ENCODE measurements at places on chromosomes 1 and 21. TPM values are rescaled to one million over a fixed set of nuclear protein-coding genes. Genes with fewer than 3 reads are reported as not detected.
A peak's percentile ranks its signal among the peaks of the same experiment; 100 is the strongest.

- no peak for DNase-seq
These were observed 284.9 kb upstream of the RUNX1 start for GRCh38 chr21:35333831-35334618.

DNA sequence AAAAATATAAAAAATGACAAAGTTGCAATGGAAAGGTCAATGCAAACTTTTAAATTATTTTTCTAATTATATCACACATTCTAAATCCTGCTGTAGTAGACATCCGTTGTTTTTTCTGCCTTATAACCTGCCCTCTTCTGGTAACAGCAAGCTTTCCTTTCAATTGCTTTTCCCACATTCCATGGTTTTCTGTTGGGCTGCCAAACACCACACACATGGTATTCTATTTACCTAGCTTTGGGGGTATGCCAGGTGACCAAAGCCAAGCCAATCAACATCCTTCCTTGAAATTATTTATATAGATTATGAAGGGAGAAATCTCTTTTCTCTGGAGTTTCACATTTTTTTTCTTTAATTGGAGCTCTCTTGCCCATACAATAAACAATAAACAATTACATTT lies 3.4 kb upstream of the LAMC1 start:
- DNase-seq, result no peak

DNA sequence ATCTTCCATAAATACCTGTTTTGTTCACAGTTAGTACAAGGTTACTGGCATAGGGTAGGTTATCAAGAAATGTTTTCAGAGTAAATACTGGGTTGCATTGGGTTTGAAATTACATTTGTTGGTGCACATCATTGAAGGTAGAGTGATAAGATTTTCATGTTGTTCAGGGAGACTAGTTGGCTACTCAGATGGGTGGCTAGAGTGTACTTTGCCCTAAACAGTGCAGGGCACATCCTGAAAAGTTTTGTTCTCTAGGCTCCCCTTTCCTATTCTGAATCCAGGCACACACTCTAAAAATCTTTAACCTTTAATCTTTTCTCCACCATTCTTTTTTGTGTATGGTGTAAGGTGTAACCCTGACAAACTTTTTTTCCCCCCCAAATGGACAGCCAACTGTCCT lies 18.0 kb downstream of the POU2F1 start:
- DNase-seq, result no peak

DNA sequence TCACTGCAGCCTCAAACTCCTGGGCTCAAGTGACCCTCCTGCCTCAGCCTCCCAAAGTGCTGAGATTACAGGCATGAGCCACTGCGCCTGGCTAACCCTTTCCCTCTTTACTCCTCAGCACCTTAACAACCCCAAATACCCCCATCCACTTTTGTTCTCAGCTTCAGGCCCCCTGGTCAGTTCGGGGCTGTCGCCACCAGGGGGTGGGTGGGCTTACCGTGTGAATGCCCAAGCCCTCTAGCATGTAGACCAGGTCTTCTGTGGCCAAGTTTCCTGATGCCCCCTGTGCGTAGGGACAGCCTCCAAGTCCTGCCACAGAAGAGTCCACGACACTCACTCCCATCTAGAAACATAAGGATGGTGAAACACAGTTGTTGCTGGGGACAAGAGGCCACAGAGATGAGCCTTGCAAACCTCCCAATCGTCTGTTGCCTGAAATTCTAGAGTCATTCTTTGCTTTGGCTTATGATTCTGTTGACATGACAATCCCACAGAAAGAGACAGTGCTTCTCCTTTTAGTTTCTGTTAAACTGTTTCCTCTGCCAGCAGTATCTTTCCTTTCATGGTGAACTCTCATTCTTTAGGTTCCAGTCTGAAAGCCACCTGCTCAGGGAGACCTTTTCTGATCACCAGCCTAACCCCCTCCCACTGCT lies 3.8 kb upstream of the GALE start:
- DNase-seq, result no peak

- DNase-seq, result no peak
These were observed 142.4 kb downstream of the MACF1 start for GRCh38 chr1:39346872-39347271.

GRCh38 chr1:27525296-27526272 lies 35.6 kb upstream of the WASF2 start:
- peak; percentile 38 for DNase-seq

- DNase-seq, result no peak
These were observed 45.3 kb downstream of the KANK4 start for GRCh38 chr1:62273953-62274352.

GRCh38 chr1:16300436-16300835 lies 51.8 kb downstream of the FBXO42 start:
- DNase-seq, result no peak

DNA sequence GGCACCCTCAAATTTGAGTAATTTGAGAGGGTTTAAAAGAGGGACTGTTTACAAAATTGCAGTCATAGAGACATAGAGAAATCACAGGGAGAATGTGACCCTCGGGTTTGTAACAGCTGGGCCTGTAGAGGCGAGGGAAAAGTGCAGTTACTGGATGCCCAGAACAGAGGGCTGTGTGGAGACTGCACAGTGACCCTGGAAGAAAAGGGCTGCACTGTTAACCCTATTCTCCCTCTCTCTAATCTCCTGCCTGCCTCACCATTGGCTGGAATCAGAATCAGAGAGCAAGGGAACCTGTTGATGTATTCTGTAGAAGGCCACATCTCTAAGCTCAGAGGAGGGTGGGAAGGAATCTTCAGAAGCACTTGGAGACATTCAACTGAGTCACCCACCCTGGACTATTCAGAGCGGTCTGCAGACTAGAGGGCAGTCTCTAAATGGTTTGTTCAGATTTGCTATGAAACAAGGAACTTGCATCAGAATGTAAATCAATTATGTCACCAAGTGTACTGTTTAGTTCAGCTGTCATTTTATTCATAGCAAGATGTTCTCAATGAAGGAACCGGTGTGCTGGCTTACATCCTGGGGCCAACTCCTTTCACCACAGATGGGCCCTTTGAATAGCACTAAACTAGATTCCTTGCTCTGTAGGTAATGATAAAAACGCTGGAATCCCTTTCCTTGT lies 132.2 kb upstream of the HOOK1 start:
- no peak for DNase-seq

DNA sequence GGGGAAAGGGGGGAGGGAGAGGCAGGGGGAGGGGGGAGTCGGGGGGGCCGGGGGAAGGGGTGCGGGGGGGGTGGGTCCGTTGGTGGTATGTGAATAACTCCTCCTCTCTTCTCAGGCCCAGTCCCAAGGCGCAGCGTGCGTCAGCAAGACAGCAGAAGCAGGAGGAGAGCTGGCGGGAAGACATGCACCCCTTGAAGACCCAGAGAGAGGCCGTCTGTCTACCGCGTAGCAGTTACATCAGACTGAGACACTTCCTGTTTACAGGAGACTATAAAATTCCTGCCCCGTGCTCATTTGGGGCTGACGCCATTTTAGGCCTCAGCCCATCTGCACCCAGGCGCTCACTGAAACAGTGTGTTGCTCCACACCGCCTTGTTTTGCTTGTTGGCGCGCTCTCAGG lies 55.3 kb downstream of the SETD4 start:
- DNase-seq, result no peak

- DNase-seq, result no peak
These were observed 119.6 kb downstream of the LRRC53 start for GRCh38 chr1:74392840-74393239.

DNA sequence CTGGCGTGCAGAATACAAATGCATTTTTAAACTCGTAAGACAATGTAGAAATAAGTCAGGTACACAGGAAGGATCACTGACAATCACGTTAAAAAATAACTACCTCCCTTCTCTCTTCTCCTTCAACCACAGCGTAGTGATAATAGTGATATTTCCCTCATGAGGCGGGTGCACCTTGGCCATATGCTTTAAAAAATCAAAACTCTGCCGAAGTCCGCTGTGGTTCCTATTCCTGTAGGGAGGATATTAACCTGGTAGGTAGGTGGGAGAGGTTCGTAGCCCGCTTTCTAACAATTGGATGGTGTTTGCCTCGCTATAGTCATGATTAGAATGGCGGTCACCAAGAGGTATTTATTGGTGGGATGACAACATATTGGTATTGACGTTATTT lies 732 bp downstream of the GREM2 start:
- no peak for DNase-seq

DNA sequence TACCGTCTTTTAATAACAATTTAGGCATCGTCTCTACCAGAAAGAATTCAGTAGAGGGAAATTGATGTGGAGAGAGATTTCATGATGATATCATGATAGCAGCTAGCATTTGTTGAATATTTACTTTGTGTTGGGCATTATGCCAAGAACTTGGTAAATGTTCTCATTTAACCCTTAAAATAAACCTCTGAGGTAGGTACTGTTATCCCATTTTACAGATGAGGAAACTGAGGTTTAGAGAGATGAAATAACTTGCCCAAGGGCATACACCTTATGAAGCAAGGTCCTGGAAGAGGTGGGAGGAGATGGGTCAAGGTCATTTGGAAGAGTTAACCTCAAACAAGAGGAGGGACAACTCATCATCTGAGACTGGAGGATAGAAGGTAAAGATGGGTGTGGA lies 34.8 kb downstream of the TSNAX start:
- DNase-seq, result no peak

DNA sequence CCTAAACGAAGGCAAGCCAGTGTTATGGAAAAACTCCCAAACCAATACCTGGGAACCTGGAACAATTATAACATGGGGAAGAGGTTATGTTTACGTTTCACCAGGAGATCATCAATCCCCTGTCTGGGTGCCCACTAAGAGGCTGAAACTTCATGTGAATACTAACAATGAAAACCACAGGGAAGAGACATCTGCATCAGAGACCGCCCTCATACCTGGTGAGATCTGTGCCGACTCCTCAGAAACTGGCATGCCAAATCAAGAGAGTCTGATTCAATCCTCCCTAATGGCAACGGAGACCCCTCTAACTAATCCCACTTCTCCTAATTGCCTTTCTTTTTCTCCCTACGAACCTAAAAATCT lies 163.2 kb downstream of the IER5 start:
- no peak for DNase-seq

- DNase-seq, result no peak
These were observed 215.7 kb upstream of the FGGY start for GRCh38 chr1:59081181-59081580.

DNA sequence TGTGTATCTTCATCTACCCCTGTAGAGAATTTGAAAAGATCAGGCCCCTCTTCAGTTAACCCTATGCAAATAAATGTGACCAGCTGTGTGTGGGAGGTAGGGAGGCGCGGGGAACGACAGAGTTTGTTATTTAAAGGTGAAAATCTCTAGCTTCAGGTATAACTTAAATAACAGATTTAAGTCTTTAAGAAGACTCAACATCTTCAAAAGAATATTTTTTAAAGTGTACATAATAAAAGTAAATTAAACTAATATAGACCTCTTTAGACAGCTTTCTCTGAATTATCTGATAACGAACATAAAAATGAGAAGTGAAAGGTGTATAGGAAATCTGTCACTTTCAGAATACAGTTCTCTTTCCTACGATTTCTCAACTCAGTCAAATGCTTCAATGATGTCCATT lies 16.0 kb downstream of the ANGPTL3 start:
- no peak for DNase-seq

DNA sequence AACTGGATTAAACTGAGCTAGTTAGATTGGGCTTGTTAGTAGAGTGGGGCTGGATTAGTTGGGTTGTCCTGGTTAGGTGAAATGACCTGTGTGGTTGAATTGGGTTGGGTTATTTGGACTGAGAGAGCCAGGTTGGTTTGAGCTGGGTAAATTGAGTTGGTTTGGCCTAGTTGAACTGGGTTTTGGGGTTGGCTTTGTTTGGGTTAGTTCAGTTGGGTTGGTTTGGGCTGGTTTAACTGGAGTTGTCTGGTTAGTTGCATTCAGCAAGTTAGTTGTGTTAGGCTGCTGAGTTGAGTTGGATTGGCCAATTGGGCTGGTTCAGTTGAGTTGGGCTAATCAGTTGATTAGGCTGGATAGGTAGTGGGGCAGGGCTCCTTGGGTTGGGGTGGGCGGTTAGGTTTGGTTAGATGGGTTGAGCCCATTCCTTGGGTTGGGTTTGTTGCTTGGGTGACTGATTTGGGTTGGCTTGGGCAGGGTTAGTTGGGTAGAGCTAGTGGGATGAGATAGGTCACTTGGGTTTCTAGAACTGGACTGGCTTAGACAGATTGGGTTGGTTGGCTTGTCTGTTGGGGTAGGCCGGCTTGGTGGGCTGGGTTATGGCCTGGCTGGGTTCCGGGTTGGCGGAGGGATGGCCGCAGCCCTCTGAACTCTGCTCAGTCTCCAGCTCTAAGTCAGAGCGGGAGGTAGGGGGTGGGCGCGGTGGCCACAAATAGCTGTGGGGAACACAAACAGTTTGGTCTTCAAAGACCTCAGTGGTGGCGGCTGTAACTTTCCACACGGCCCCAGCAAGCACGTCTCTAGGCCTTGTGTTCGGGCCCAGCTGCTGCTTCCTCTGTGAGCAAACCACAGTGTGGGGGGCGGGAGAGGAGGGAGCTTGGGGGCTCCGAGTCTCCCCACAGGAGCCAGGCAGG lies 67.2 kb upstream of the RUNX3 start:
- DNase-seq, result no peak

- no peak for DNase-seq
These were observed 351.4 kb downstream of the NUF2 start for GRCh38 chr1:163672976-163673758.

DNA sequence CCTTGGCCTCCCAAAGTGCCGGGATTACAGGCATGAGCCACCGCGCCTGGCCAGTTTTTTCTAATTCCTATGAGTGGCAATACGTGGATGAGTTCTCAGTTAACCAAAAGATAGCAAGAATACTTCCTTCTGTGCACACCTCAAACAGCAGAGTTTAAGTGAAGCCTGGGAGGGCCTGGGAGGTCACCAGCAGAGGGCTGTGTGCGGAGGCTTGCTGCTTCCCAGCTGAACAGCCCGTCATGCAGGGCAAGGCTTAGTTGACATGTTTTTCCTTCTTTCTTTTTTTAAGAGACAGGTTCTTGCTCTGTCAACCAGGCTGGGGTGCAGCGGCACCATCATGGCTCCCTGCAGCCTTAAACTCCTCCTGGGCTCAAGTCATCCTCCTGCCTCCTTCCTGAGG lies 17.8 kb downstream of the GNG4 start:
- DNase-seq, result no peak

DNA sequence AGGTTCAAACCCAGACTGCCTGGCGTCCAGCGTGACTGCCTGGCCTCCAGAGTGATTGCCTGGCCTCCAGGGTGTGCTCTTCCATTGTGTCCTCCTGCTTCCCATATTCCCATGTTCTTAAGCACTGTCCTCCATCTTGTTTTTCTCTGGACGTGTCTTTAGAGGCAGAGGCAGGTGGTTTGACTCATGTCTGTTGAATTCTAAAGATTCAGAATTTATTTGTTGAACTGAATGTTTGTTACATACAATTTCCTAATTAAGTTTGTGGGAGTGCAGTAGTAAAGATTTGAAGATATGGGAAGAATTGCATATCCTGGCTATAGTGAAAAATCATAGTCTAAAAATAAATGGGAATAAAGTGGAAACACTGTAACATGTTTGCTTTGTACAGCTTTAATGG lies 18.3 kb downstream of the ST6GALNAC3 start:
- no peak for DNase-seq

Gene FCRL5
- not detected for total RNA-seq

Gene HHIPL2
- 0.16 TPM for total RNA-seq

Gene ADORA3
- total RNA-seq, result 3.6 TPM

Gene RHD
- total RNA-seq, result 0.16 TPM

Gene OR2L5
- total RNA-seq, result 0.62 TPM

Gene LRRC3
- 4.8 TPM for total RNA-seq

Gene CLCA4
- total RNA-seq, result not detected

Gene LY9
- not detected for total RNA-seq

Gene COL16A1
- 5.8 TPM for total RNA-seq

Gene VAV3
- 2.8 TPM for total RNA-seq

Gene SHISAL2A
- total RNA-seq, result not detected

Measured in occipital lobe (tissue), 3 donors.